ENCODE measurements at places on chromosomes 11 and 22. TPM values are rescaled to one million over a fixed set of nuclear protein-coding genes. Genes with fewer than 3 reads are reported as not detected.

GRCh38 chr11:79244241-79244772 lies 196.5 kb downstream of the TENM4 start:
- no peak for DNase-seq

SOX10 gene
- not detected for total RNA-seq

DNA sequence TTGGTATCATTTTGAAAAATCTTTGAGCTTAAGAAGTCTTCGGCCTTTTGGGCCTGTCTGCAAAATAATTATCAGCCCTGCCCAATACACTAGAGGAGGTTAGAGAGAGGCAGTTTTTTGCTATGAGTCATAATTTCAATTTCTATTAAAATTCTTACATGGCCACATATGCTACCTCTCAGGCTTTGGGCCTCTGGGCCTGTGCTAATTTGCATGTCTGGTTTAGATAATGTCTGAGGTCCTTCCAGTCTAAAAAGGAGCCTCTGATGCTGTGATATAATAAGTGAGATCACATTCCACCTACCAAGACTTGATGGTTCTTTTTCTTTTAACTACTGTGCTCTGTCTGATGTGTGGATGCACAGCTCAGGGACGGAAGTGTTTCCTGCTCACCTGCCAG lies 70.8 kb downstream of the KCNJ1 start:
- no peak for DNase-seq

GRCh38 chr22:21948390-21948789 lies 4.3 kb downstream of the PPM1F start:
- DNase-seq = no peak

- no peak for DNase-seq
Observed at GRCh38 chr22:19686946-19687345, 27.4 kb upstream of the SEPTIN5 start.

DNA sequence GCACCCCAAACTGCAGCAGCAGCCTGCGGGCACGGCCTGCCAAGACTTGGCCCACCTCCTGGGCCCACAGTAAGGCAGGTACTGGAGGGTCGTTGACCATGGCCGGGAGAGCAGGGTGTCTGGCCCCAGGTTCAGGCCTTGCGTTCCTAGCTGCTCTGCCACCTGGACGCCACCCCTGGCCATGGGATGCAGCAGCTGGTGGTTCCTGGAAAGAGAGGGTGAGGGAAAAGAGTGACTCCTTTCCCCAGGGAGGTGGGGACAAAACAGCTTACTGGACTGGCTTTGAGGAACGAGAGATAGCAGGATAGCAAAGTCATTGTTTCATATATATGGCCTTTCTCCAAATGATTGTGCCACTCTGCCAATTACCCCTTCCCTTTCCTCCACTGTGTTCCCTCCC lies 1.8 kb downstream of the BSCL2 start:
- no peak for DNase-seq
